Activated naive CD4-positive, alpha-beta T cell (primary cell): ENCODE measurements at places on chromosomes 12 and 14.

GRCh38 chr12:105427883-105428282 lies 97.4 kb downstream of the C12orf75 start:
- no peak for DNase-seq

- DNase-seq: no peak
These were observed 64.2 kb downstream of the ERGIC2 start for GRCh38 chr12:29316752-29317151.

DNA sequence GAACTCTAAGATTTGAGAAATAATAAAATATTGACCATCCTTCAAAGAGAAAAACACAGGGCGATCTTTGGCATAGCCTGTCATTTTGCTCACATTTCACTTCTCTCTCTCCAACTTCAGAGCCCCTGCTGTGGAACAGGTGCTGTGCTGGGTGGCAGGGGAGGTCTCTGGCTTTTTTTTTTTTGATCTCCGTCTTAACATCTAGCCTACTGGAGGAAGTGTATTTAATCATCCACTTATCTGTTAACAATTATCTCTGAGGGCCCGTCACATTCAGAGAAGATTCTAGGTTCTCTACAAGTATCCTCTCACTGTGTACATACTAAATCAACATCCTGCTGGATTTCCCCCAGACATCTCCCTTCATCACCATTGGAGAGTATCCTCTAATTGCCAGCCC lies 34.1 kb downstream of the CHST11 start:
- DNase-seq: no peak

DNA sequence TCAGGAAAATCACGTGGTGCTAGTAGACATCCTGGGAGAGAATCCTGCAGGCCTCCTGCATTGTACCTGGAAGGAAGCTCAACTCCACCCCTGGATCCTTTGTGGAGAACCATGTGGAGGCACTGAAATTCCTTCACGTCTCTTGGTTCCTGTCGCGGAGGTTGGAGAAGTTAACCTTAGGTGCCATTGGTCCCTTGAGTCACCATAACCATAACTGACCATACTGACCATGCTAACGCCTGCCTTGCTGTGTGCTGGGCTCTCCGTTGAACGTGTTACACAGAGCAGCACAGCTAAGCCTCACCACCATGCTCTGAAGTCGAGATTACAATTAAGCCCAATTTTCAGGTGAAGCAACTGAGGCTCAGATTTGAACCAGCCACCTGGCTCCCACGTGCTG lies 18.6 kb downstream of the C14orf132 start:
- DNase-seq: no peak

- DNase-seq: no peak
These were observed 223.9 kb downstream of the PTPRO start for GRCh38 chr12:15546102-15546701.
